ENCODE measurements at places on chromosomes 11 and 22.
A peak's percentile ranks its signal among the peaks of the same experiment; 100 is the strongest.

DNA sequence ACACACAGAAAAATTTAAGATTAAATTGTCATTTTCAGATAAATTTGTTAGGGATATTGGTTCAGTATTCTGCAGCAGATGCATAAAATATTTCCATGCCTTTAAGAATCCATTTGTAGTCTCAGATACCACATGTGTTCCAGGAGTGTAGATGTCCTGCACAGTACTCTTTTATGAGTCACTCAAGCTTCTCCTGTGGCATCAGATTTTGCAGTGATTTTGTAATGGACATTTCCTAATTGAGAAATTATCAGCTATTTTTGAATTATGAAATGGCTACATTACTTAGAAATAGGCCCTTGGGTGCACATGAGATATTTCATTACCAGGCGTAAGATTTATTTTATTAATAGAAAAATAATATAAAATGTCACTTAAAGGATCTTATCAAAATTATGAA is 18.9 kb downstream of the MMP3 start:
- no peak for DNase-seq

DNA sequence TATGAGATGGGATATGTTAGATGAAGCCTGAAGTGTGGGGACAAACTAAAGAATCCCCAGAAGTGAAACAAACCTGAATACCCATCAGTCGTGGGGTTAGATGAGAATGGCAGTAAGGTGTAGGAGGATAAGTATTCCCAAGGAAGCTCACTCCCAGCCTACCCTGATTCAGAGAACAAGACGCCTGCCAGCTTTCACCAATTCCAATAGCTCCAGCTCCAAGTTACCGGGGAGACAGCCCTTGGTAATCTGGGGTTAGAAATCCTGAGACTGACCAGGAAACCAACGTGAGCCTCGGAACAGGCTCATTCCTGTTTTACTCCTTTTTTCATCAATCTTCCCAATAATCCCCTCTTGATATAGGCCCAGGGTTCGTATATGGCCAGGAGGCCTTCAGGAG is 46.5 kb downstream of the RPL27A start:
- no peak for DNase-seq

GRCh38 chr11:101721270-101721669 is 137.5 kb upstream of the TRPC6 start:
- DNase-seq: no peak

DNA sequence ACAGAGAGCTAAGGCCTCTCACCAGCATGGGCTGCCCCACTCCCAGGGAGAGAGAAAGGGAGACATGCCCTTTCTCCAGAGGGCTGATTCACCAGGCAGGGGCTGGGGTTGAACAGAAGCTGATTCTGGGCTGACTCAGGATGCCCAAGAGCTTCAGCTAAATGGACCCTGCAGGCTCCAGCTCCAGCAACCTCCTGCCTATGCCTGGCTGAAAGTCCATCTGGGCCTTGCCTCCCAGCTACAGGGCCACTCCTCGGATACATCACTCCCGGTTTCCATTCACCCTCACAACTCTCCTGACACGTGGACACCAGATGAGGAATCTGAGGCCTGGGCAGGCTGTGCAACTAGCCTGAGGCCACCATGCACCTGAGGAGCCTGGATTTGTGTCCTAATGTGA is 215.5 kb downstream of the BUD13 start:
- DNase-seq: no peak

GRCh38 chr11:76824083-76824939 is 36.4 kb upstream of the ACER3 start:
- DNase-seq: no peak

- DNase-seq: no peak
Observed at GRCh38 chr22:17607891-17608521, 20.5 kb downstream of the ATP6V1E1 start.

- DNase-seq: no peak
Observed at GRCh38 chr22:26442086-26442756, 13.2 kb downstream of the ASPHD2 start.

GRCh38 chr11:83836883-83837654 is 550.9 kb upstream of the CCDC90B start:
- DNase-seq: peak; percentile 39

GRCh38 chr11:58438486-58438885 is 3.5 kb downstream of the OR5B12 start:
- DNase-seq: no peak

DNA sequence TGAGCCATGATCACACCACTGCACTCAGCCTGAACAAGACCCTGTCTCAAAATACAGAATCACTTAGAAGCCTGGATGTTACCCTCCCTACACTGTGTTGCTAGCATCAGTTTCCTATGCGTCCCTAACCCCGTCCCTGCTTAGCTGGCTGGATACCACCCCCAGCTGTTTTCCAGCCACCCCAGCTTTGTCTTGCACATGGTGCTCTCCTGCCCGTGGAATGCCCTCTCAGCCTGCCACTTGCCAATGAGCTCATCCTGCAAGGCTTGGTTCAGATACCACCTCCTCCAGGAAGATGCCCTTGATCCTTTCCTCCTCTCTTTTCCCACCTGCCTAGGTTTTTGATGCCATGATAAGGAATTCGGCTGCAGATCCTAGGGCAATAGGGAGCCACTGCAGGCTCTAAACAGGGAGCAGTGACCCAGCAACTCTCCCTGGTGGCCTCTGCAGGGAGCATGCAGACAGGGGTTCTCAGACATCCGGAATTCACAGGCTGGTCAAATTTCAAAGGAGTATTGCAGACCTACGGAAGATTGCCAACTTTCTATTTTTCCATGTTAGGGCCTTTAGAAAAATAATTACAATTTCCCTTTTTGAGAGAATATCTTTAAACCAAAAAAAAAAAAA is 52.7 kb upstream of the WNT7B start:
- no peak for DNase-seq

GRCh38 chr11:97110376-97110775 is 720.6 kb downstream of the JRKL start:
- DNase-seq: no peak

DNA sequence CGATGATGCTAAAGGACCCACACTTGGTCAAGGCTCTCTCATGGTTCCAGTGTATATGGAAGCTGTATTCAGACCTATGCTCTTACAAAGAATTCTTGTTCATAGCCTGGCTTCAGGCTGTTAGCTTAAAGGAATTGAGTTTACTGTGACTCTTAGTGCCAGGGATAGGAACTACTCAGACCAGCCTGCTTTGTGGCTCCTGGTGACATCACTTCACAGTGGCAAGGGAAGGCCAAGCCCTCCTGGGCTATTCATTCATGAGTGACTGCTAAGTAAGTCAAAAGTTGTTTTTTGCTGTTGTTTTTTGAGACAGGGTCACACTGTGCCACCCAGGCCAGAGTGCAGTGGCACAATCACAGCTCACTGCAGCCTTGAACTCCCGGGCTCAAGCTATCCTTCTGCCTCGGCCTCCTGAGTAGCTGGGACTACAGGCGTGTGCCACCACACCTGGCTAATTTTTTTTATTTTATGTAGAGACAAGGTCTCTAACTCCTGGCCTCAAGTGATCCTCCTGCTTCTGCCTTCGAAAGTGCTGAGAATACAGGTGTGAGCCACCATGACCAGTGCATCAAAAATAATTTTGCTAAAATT is 9.6 kb downstream of the ART5 start:
- DNase-seq: no peak

DNA sequence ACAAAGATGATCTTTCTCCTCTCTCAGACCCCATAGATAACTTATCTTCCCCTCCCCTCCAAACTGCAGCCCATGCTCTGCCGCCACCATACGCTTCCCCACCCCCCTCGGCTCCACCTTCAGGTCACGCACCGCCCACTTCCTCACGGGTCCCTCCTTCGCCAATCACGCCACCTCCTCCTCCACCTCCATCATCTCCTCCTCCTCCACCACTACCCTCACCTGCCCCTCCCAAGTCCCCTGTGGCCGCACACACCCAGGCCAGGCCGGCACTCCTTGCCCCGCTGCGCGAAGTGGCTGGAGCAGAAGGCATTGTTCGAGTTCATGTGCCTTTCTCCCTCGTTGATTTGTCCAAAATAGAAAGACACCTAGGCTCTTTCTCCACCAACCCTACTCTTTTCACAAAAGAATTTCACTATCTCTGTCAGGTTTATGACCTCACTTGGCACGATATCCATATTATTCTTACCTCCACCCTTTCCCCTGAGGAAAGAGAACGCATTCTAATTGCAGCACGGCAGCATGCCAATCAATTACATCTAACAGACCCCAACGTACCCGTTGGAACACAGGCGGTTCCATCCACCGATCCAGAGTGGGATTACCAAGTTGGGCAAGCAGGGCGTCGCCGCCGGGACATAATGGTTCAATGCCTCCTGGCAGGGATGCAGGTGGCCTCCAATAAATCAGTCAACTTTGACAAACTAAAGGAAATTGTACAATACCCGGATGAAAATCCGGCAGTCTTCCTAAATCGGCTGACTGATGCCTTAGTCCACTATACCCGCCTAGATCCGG is 12.3 kb upstream of the OR56A3 start:
- no peak for DNase-seq

DNA sequence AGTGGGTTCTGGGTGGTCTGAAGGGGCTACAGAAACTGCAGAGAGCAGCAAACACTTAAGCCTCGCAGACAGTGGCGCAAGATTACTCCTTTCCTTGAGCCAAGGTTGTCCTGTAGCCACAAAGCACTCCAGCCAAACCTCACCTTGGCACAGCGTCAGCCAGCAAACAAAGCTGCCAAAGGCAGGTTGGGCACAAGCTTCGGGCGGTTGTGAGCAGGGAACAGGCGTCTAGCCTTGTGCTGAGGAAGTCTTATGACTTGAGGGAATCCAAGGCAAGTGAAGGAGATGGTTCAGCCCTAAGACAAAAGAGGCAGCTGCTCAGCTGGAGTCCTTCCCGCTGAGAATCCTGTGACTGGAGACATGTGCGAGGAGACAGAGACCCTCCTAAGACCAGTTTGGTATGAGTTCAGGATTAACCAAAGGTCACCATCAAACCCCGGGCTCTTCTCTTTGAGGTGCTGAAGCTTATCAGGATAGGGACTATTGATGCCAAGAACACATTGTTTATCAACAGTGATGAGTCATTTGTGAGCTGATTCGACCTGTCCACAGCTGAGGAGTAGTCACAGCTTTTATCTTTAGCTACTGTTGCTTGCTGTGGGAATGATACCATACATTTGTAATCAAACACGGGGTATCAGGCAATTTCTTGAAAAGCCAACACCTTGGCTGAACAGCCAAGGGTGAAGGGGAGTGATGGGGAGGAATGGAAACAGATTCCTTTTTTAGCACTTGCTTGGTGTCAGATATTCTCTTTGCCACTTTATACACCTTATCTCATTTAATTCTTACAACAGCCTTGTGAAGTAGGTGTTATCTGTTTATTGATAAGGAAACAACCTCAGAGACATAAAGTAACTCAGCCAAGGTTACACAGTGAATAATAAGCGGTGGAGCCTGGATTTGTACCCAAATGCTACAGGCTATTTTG is 4.6 kb downstream of the ADM start:
- DNase-seq: peak; percentile 18

DNA sequence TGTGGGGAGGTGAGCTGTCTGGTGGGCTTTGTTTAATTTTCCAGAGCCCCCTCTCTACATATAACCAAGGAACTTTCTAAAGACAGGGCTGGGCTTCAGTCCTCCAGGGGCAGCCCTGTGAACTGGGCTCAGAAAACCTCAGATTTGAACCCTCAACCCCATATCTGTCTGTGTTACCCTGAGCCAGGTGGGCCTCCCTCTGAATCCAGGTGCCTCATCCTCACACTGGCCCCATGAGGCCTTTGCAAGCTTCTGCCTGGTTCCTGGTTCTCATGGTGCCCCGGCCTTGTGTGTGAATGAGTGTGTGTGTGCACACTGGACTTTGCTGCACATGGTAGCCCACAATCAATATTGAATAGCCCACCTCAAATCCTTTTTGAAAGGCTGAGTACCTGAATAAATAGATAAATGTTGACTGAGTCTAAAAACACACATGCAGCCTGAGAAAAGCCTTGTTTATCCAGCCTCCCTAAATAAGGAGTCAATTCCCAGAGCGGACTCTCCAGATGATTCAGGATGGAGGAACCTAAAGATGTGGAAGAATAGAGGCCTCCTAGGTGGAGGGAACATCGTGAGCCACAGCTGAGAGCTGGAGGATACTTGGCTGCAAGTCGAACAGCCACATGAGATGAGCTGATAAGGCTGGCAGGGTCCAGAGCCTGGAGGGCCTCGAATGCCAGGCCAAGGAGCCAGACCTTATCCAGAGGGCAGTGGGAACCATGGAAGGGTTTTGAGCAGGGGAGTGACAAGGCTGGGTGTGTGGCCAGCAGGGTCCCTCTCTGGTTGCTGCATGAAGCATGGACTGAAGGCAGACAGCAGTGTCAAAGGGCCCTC is 28.1 kb upstream of the P2RY2 start:
- no peak for DNase-seq

GRCh38 chr22:36871669-36872081 is 10.9 kb downstream of the NCF4 start:
- DNase-seq: no peak

- DNase-seq: no peak
Observed at GRCh38 chr22:39699631-39700360, 129.2 kb downstream of the CACNA1I start.

- DNase-seq: no peak
Observed at GRCh38 chr11:78800756-78801155, 226.1 kb upstream of the NARS2 start.
